CD4-positive, alpha-beta T cell treated with Interleukin-4 for 1 hour (primary cell): ENCODE measurements at places on chromosomes 1 and 21.

DNA sequence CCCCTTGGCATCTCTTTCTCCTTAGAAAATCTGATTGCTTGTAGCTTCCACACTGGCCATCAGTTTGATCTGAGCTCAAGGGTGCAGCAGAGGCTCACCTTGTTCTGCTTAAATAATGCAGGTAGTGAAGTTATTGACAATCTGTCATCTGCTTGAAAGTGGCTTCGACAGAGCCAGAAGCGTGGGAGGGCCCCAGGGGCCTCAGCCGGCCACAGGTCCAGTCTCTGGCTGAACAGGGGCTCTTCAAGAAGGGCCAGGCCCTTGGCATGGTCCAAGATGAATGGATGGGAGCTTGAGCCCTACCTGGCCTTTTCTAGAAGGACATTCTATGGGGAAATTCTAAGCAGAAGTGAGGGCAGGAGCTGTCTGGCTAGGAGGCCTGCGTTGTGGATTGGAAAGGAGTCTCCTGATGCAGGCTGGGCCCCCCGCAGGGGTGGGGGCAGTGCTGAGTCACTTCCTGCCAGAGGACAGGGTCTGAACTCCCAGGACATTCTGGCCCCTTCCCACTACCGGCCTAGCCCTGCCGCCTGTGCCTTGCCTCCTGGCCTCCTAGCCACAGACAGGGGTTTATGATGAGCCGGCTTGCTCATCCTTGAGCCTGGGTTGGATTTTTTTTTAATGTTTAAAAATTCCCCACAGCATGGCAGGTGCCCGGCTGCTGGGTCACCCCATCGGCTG lies 162.3 kb upstream of the VAMP3 start:
- no peak for DNase-seq

- DNase-seq, result peak; percentile 37
These were observed 10.7 kb downstream of the AMPD2 start for GRCh38 chr1:109630081-109630897.

GRCh38 chr1:1337793-1338147 lies 6.7 kb downstream of the TAS1R3 start:
- no peak for DNase-seq

- DNase-seq, result no peak
These were observed 31.7 kb upstream of the RC3H1 start for GRCh38 chr1:174053826-174054225.

DNA sequence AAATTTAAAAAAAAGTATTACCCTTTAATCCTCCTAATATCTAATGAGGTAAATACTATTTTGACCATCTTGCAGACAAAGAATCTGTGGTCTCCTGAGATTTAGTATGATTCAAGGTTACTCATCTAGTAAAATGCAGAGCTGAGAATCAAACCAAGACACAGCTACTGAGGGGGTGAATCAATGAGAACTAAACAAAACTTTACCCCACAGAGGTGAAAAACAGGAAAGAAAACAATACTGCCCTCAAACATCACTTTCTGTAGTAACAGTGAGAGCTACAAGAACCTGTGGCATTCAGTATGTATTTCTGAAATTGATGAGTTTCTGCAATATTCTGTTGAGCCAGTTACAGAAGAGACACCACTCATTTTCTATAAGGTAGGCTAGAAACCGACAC lies 85.1 kb downstream of the JAK1 start:
- DNase-seq, result no peak

DNA sequence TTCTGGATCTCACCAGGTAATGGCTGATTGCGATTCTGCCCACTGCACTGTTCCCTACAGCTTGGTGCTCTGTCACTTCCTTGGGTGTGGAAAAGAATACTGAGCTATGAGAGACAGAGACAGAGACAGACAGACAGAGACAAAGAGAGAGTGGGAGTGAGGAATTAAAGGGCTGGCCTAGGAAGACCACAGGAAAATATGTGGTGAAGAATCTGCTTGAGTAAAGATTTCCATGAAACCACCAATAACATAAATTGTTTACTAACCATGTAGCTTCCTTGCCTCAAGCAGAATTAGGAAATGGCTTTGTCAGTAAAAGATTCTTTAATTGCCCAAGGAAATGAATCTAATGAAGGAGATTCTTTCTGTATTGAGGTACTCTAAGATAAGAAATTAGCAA lies 54.4 kb downstream of the MPZL1 start:
- DNase-seq, result no peak

DNA sequence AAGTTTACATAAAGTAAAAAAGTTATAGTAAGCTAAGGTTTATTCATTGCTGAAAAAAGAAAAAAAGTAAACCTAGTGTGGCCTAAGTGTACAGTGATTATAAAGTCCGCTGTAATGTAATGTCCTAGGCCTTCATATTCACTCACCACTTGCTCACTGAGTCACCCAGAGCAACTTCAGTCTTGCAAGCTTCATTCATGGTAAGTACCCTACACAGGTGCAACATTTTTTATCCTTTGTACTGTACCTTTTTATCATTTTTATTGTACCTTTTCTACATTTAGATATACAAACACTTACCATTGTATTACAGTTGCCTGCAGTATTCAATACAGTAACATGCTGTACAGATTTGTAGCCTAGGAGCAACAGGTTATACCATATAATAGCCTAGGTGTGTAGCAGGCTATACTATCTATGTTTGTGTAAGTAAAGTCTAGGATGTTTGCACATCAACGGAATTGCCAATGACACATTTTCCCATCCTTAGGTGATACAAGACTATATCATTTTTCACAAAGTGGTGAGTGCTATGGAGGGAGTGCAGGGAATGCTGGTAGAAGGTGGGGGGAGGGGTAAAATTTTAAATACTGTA lies 58.0 kb upstream of the DMRTA2 start:
- no peak for DNase-seq

DNA sequence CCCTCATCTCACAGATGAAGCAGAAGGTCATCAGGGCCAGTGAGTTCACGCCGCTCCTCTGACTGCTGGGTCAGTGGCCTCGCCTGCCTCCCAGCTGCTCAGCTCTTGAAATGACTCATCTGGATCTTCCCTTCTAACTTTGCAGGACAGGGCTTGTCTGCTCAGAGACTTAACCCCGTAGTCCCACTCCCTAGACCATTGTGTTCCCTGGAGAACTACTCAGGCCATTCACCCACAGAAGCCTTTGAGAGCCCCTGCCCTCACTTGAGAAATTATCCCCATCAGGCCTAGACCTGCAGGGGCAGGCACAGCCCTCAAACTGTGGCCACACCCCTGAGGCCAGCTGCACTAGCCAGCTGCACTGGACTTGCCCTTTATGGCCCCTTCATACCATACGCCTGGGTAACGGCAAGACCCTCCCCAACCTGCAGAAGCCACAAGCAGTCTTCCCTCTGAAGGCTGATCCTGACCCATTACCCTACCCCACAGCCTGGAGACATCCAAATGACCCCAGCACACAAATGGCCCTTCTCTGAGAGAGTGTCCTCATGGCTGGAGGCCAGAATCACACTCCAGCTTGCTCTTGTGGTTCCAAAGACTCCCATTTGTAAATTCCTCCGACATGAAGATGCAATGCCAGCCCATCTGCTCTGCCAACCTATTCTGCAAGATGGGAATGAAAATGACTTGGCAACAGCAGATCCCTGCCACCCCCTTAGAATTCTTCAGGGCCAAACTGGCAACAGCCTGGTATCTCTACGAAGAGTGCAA lies 33.2 kb downstream of the RCSD1 start:
- no peak for DNase-seq

DNA sequence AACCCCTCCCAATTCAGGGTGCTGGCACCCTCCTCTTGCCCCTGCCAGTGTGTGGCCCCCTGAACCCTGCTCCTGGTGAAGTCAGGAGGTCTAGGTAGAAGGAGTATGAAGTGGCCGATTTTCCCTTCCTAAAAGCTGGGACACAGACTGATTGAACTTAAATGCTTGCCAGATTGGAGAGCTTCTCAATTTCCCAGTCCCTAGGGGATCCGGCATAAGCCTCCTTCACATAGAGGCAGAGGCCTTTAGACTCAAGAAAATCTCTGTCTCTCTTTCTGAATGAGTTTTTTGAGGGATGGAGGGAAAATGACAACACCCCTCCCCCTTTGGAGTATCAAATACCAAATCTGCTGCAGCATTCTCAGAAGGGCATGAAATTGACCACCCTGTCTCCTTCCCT lies 51.5 kb downstream of the SYT2 start:
- no peak for DNase-seq

DNA sequence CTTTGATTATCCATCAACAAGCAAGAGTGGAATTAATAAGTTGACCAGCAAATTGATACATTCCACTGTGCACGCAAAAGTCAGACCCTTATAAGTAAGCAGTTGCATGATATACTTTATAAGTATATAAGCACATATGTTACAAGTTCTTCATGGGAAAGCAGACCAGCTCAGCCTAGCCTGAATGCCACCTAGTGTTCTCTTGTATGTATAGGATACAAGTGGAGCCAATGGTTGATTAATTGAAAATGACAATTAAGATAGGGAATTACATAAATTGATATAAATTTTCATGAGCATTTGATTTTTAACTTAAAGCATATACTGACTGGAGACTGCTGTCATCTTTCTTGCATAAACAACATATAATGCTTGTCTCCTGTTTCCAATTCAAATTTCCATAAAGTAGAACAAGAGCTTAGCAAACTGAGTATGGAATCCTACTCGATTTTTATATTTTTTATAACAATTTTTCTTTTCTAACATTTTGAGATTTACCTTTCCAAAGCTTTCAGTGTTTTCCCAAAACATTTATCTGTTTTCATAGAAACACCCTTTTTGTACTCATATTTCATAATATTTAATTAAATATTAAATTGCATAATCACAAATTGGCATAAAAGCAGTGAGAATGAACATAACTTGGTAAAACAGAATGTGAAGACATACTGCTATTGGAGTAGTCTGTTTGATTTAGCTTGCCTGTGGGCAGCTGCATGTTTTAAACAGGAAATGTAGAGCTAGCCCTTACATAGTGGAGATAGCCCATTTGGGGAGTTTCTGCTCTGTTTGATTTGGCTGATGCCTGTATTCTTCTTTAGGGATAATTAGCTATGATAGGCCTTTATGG lies 62.8 kb downstream of the MAGI3 start:
- DNase-seq, result peak; percentile 28

DNA sequence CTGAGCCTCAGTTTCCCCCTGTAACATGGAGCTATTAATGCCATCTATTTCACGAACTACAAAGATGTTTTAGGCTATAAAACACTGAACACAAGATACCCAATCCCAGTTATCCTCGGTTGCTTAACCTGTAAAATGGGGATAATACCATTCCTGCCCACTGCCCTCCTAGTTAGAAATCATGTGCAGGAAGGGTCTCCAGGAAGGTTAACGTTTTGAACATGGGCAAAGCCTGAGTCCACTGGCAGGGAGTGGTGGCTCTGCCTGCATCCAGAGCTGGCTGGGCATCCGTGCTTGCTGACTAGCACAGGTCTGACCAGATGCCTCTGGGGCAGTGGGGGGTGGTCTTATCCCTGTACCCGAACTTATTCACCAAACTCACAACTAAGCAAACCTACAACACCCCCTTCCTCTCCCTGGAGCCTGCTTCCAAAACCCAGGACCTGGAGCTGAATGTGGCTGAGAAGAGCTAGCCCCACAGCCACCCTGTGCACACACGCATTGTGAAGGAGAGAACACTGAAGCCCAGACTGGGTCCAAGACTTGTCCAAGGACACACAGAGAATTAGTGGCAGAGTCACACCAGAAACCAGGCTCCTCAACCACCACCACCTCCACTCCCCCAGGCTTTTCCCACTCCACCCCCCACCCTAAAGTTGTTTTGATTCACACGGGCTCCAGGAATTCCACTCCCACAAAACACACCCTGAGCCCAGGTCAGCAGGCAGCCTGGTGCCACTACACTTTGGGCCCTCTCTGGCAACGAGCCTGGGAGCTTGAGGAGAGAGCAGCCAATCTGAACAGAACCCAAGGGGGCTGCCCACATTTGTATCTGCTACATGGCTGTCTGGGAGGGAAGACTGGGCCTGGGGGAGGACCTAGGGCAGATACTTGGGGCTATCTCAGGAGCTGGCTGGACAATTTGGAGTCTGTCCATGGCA lies 1.6 kb downstream of the E2F2 start:
- no peak for DNase-seq

DNA sequence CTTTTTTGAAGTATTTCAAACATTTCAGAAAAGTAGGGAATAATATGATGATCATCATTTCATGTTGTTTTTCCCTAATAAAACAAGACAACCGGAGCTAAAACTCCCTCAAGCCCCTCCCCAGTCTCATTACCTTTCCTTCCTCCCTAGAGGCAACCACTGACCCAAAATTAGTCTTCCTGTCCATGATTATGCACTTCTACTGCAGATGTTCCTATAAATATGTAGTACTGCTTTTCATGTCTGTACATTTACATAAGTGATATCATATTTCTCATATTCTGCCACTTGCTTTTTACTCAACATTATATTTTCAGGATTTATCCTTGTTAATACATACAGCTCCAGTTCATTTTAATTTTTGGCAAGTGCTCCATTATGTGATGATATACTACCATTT lies 58.7 kb upstream of the GOLT1A start:
- no peak for DNase-seq

- no peak for DNase-seq
These were observed 27.1 kb upstream of the TGFBR3 start for GRCh38 chr1:91913018-91913417.

- no peak for DNase-seq
These were observed 8.7 kb downstream of the PLEKHA6 start for GRCh38 chr1:204350857-204351573.

DNA sequence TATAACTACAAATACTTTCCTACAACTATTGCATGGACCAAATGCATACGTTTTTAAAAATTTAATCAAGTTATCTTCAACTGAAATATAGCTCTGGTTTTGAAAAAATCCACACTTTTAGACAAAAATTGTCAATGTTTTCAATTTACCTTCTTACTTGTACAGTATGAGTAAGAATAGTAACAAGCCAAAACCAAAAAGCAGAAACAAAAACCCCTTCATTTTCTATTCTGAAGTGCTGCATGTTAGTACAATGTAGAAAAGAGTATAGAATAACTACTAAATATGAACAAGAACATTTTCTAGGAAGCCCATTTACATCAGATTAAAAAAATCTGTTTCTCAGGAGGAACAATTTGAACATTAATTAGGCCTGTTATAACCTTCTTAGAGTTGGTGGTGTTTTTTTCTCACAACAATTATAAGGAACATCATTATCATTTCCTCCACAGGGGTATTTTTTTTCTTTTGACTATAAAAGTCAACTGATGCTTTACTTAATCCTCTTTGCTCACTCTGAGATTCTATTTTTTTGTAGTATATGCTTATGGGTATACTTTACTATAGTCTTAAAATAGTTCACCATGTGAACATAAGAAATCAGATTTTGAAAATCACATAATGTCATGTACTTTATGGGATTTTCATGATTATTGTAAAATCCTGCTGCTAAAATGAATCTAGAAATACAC lies 475.4 kb downstream of the PTBP2 start:
- DNase-seq, result no peak

DNA sequence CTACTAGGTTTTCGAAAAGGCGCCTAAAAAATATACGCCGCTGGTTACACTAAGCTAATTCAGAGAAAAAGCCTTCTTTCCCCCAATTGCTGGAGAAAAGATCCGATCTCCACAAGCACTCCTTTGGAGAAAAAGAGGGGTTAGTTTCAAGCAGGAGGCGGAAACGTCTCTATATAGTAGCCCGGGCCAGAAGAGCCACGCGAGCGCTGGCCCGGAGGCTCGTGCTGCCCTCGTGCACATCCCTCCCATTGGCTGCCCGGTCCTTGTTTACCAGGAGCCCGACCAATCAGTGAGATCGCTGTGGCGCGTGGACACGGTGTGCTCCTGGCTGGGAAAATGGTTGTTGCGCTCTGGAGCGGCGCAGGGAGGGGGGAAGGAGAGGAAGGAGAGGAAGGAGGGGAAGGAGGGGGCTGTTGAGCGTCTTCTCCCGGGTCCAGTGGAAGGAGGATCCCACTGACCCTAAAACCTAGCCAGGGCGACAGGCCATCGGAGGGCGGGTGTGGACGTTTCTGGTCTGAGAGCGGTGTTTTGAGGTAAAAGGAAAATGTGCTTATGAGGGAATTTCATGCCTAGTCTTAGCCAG lies at the start of gene TXNIP:
TSS of gene TXNIP (minus strand) at position 147 of the 583 bp plus-strand sequence. CDS start 313 bp downstream, outside the sequence.
- DNase-seq, result peak; percentile 96
